NCI-H524 treated with DMSO at 0.1 percent for 48 hours (cell line): ENCODE measurements at places on chromosomes 6 and 20.

DNA sequence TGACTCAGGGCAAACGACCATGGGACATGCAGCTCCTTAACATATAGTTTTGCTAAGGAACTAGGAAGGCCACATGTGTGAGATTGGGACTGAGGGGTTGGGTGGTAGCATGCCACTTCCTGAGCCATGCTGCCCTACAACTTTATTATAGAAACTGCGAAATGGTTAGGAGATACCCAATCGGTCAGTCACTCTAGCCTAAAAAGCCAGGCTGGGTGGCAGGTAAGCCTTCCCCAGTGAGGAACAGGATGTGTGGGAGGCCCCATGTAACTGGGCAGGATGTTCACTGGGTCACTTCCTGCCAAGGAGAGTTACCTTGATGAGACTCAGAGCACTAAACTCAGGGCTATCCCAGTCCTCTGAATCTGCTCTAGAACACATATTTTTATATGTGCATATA is 123.5 kb downstream of the MAP3K7 start:
- DNase-seq = no peak

DNA sequence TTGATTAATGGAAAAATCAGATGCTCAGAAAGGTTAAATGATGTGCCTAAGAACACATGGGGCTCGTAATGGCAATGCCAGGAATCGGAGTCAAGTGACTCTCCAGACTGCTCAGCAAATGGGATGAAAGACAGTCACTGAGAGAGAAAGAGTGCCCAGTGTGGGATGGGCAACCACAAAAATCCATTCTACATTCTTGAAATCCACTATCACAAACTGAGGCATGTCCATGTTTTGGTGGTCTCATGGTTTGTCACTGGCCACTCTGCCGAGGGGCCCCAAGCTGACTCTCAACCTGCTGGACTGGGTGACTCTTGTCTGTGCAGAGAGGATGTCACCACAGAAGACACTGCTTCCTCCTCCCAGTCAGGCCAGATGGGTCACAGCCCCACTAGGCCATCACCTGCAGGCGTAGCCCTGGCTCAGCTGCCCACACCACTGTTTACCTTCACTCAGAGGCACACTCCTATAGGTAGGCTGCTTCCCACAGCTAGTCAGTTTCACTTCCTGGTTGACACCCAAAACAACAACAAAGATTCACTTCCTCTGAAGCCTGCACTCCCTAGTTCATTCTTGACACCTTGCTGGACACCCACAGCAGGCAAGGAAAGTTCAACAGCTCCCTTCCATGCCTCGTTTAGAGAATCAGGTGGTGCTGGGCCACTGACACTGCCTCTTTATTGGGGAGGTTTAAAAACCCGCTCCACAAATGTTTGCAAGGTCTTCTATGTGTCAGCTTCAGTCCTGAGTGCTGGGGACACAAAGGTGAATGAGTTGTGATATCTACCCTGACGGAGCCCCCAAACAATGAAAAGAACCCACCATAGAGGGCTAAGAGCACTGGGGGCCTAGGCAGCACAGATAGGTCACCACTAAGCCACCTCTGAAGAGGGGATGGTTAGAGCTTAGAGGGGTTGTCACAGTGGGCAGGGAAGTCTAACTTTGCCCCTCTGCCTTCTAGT is 21.7 kb downstream of the MAP1LC3A start:
- DNase-seq = no peak

DNA sequence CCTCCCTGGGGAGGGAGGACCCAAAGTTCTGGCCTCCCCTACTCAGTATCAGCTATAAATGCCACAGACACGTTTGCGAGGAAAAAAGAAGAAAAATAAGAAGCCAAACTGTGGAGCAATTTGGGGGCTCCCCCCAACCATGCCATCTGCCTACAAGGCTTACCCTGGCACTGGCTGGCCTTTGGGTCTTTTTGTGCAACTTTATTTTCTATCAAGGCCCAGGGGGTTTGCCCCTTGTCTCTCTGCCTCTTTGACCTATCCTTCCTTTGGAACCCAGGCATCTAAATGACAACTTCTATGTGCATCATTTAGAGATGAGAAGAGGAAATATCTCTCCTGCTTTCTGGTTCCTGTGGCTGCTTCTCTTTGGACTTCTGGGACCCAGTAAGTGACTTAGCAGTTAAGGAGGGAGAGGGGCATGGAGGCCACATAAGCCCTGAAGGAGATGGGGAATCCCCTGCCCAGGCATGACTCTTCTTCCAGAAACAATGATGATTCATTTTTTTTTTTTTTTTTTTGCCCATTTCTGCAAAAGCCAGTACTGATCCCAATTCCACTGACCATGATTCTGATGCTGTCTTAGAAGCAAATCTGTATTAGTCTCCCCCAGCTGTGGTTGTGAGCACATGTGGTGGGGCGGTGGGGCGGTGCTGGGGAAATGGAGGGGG is at the start of gene MUC22:
MUC22 (plus strand) TSS at position 82 of the 668 bp plus-strand sequence; CDS start at position 315, 233 bp downstream.
- DNase-seq = no peak

- no peak for DNase-seq
Observed at GRCh38 chr20:10002866-10003265, 31.9 kb upstream of the ANKEF1 start.

GRCh38 chr20:39101895-39102294 is 139.8 kb downstream of the DHX35 start:
- no peak for DNase-seq

GRCh38 chr20:44990425-44990824 is 24.1 kb downstream of the STK4 start:
- no peak for DNase-seq

DNA sequence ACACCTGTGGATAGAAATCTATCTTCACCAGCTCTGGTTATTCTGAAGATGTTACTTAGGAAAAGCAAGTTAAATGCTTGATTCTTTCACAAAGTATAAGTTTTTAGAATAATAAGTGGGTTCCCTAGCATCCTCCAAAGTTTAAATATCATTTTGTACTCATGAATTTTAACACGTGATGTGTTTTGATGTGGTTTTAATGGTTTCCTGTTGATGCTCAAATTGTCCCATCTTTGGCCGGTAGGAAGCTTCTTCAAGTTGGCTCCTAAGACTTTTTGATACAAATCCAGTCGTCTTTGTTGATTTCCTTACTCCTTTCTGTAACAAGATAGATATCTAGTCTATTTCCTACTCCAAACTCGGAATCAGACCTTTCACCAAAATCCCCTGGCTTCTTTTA is 94.5 kb upstream of the STXBP5 start:
- DNase-seq = no peak

DNA sequence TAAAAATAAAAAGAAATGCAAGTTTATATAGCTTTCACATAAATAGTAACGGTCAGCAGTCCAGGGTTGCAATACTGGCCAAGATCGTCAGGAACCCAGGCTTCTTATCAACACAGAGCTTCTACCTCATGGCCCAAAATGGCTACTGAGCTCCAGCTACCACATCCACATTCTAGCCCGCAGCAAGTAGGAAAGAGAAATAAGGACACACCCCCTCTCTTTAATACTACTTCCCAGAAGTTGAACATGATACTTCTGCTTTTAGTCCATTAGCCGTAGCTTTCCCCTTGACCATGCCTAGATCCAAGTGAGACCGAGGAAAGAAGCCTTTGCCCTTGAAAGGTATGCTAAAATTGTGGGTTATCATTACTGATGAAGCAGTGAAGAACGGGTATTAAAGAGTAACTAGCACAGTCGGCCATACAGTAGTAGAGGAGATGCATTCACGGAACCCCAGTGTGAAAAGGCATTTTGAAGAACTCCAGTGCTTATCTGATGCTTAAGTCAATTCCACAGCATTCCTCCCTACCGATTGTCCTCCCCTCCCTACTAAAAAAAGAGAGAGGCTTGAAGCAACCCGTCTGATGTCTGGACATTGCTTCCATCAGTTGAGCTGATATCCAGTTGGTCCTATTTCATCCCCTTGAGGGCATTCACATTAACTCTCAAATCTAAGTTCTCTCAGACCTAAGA is 226.9 kb upstream of the RREB1 start:
- no peak for DNase-seq

DNA sequence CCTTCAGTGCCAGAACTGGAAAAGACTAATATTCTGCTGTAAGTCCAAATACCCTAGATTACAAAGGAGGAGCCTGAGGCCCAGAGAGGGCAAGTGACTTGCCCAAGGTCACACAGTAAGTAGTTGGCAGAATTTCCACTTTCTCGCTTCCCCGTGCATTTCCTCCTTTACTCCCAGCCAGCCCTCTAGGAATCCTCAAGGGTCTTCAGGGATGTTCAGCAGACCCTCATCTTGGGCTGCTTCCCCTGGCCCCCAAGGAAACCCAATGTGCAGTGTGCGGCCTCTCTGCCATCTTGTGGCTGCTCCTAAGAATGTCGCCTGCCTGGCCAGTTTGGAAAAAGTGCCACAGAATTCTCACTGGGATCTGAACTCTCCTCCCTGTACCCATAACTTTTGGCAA is 217.7 kb upstream of the LRFN2 start:
- no peak for DNase-seq

DNA sequence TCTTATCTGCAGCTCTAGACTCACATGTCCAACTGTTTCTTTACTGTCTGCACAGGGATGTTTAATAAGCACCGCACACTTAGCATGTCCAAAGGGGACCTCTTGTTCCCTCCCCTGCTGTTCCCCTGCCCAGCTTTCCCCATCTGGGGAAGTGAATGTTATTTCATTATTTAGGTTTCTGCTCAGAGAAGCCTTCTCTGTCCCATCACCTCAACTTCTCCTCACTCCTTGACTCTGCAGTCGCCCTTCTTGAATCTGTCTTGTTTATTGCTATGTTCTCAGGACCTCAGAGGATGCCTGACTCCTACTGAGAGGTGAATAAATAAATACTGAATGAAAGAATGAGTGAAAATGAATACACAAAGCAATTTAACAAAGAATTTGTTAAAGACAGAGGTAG is 121.0 kb downstream of the SASH1 start:
- DNase-seq = peak; percentile 12

- no peak for DNase-seq
Observed at GRCh38 chr6:24891004-24891403, 44.8 kb downstream of the RIPOR2 start.

- no peak for DNase-seq
Observed at GRCh38 chr6:30091577-30092381, 16.2 kb upstream of the RNF39 start.
